ENCODE measurements at places on chromosomes 16 and 17.

DNA sequence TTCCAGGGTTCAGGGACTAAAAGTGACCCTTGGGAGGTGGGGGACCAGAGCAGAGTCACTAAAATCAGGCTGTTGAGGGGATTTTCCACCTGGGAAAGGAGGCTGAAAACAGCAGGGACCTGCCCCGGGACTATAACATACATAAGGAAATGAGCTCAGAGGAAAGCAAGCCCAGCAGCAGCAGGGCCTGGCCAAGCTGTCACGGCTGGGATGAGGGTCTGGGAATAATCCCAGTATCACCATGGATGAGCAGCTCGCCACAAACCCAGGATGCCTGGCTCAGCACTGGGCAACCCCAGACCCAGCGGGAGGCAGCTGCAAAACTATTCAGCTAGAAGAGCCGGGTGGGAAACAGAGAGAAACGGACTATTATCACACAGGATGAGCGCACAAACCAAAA, 72.4 kb downstream of the RPH3AL start:
- DNase-seq, result no peak

DNA sequence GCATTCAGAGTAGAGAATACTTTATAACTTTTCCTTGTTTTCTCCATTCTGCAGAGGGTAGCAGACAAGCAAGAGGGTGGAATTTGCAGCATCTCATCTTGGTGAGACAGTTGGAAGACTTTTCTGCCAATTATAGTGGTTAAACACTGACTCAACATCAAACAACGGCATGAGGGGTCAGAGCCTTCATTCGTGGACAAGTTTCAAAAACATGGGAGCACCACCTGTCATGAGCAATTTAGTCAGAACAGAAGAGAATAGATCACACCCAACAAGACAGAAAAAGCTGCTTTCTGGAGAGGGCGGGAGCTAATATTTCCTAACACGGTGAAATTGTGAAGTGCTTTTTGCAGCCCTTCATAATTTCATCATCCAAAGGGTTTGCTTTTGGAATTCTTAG, 17.9 kb upstream of the ZNF652 start:
- no peak for DNase-seq

DNA sequence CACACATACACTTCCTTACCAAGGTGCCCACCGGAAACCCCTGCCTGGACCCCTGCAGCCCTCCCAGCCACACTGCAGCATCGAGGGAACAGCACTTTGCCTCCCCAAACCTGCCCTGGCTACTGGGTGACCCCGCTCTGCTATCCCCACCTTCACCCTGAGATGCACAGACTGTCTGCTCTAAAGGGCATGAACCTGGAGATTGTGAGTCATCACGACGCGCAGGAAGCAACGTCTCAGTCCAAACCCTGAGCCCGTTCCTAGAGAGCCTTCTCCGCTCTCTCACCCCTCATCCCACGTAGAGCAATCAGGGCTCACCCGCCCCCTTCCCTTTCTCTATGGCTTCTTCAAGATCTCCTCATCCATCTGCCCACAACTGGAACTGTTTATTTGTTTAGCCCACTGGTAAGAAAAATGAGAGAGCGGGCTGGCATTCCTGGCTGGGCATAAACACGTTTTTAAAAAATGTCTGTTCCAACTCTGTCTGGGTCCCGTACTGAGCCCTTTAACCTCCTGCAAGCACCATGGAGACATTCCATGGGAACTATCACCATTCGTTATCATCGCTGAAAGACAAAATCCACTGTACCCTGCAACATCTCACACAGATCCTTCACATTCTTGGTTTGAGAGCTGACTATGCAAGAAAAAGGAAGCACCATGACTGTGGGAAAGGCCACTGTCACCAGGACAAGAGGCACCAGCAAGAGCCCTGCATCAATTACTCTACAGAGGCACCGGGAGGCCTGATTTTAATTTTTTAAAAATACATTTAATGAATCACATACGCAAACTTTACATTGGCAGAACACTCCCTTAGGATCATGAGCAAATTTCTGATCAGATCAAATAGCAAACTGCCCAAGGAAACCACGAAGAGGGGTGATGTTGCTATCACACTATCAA, 28.2 kb downstream of the ZFHX3 start:
- DNase-seq, result no peak

- DNase-seq, result peak; percentile 96
Observed at GRCh38 chr17:39623356-39623950, 3.3 kb upstream of the PPP1R1B start.

DNA sequence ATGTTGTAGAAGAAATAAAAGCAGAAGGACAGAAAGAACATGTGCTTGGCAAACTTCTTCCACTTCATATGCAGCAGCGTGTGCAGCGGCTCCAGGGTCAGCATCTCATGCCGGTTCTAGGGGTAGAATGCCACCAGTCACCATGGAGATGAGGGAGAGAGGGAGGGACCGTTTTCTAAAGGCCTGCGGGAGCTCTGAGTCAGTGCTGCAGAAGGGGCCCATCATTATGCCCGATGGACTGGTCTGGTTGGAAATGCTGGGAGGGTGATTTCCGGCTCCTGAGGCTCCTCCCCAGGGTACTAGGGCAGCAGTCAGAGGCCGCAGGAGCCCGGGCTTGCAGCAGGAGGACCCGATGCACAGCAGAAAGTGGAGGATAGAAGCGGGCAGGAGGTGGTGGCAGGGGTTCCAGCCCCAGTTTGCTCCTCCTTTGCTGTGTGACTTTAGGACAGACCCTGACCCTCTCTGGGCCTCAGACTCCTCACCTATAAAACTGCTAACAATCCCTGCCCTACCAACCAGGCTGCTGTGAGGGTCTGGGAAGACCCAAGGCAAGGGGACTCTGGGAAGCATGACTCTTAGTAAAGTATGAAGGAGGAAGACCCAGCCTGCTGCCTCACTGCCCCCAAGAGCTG, 28.6 kb downstream of the TRPV3 start:
- no peak for DNase-seq

DNA sequence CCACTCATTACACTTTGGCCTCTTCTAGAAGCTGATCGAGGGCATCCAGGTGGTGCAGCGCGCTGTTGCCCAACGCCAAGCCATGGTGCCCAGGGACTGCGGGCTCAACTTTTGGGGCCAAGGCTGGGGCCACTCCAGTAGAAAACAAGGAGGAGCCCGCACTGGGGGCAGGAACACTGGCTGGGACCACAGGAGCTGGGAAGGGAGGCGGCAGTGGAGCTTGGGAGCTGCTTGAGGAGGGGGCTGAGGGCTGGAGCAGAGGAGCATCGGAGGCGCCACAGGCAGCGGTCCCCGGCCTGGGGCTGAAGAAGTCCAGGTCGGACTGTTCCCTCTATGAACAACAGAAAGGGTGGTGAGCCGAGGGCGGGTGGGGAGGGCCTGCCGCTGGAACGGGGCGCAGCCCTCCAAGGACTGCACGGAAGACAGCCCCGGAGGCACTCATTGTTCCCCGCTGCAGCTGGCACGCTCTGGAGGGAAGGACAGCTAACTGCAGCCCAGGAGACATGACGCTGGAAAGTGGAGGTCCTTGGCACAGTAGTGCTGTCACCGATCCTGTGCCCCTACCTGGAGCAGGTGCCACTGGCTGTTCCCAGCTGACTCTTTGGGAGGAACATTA, 21.5 kb downstream of the GGA3 start:
- DNase-seq, result no peak

GRCh38 chr17:34800661-34801060, 160.6 kb downstream of the CCT6B start:
- no peak for DNase-seq

Data from activated CD8-positive, alpha-beta memory T cell treated with anti-CD3 and anti-CD28 coated beads for 24 hours (primary cell).